Liver (tissue), 10 donors: ENCODE measurements at places on chromosomes 5 and 9. TPM values are rescaled to one million over a fixed set of nuclear protein-coding genes. Genes with fewer than 3 reads are reported as not detected.

GRCh38 chr9:90815183-90815943 is 13.7 kb downstream of the SYK start:
- no peaks in the 10 kb centered on the region for H3K36me3 ChIP-seq
- H3K4me1 ChIP-seq: no peaks in the 10 kb centered on the region
- no peak overlapping the region for H3K4me3 ChIP-seq
- no peaks in the 10 kb centered on the region for H3K27me3 ChIP-seq

- H3K27ac ChIP-seq: peak overlapping the region; percentile 85
- DNase-seq: no peak
- H3K36me3 ChIP-seq: peaks cover 3% of the 10 kb centered on the region
- peaks cover 60% of the 10 kb centered on the region for H3K4me1 ChIP-seq
These were observed 2.6 kb downstream of the DIAPH1 start for GRCh38 chr5:141615991-141616720.

DNA sequence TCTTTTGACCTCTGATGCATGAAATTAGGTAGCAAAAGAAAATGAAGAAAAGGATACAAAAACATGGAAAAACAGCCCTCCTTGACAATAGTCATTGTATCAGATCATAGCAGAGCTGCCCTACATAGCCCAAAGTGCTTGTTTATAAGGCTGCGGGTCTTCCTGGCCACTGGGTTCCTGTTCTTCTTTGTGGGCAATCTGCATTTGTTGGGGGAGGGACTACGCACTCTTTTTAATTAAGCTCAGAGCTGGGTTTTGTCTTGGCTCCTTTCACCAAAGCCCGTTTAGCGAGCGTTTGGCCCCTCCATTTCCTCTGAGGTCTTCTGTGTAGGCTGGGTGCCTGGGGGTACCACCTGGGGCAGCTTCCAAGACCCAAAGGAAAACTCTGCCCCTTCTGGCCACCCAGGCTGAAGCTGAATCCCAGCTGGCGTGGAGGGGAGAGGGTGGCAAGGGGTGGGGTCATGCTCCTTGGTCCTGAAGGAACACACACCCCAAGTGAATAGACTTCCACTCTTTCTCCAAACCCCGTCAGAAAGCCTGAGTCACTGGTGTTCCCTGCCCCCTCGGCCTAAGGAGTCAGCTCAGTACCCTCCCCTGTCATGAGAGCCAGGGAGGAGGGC is 6.5 kb upstream of the PAX5 start:
- no peak overlapping the region for H3K27ac ChIP-seq
- H3K36me3 ChIP-seq: no peaks in the 10 kb centered on the region
- peaks cover 22% of the 10 kb centered on the region for H3K27me3 ChIP-seq

Gene SPAG8
- total RNA-seq: 0.25 TPM

- no peak overlapping the region for H3K4me3 ChIP-seq
- DNase-seq: no peak
- H3K4me1 ChIP-seq: no peaks in the 10 kb centered on the region
- H3K27ac ChIP-seq: no peak overlapping the region
These were observed 72.7 kb downstream of the MTRR start for GRCh38 chr5:7941692-7942091.

Gene MAMDC4
- total RNA-seq: 8.1 TPM

GRCh38 chr5:25891691-25892090 is 1146.7 kb downstream of the CDH9 start:
- no peaks in the 10 kb centered on the region for H3K4me1 ChIP-seq
- H3K36me3 ChIP-seq: no peaks in the 10 kb centered on the region
- H3K27me3 ChIP-seq: no peaks in the 10 kb centered on the region
- DNase-seq: no peak
- H3K4me3 ChIP-seq: no peak overlapping the region

Gene HTR4
- 2.4 TPM for total RNA-seq

DNA sequence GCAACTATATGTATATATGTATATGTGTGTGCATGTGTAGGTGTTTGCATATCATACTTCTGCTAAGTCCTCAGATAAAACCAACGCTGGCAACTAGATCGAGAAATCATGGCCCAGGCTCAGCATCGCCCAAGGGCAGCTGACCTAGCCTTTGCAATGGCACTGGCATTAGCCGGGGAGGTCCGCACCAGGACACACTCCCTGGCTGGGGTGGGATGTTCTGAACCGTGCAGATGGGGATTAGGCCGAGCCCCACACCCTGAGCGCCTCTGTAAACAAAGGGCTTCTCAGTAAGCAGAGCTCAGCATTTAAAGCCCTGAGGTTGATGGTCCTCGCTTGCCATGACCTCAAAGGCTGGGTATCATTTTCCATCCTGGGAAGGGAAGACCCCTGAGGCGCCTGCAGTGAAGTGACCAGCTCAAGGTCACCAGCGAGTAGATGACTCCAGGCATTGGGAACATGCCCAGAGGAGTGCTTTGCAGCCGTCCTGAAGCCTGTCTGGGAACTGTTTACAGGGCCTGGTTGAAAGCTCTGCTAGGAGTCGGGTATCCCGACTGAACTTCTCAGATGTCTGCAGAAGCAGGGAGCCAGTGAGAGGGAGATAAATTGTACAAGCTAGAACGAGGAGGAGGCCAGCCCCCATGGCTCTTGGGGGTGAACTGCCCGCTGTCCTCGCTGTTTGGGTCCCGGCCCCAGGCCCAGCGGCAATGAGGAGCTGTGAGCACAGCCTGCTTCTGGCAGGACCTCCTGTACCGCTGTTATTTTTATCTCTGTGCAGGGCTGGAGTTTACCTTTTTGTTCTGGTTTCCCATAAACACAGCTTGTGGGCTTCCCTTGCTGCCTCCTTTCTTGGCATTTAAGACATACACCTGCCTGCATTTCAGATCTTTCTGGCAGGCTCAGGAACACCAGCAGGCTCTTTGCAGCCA is 18.4 kb downstream of the GADD45G start:
- H3K4me3 ChIP-seq: no peak overlapping the region
- H3K27me3 ChIP-seq: no peaks in the 10 kb centered on the region
- H3K4me1 ChIP-seq: peaks cover 14% of the 10 kb centered on the region
- no peak for DNase-seq

- DNase-seq: no peak
- H3K4me1 ChIP-seq: no peaks in the 10 kb centered on the region
- no peak overlapping the region for H3K27ac ChIP-seq
- H3K27me3 ChIP-seq: no peaks in the 10 kb centered on the region
- H3K4me3 ChIP-seq: no peak overlapping the region
These were observed 210.2 kb downstream of the FRMD3 start for GRCh38 chr9:83327750-83328622.

- H3K4me1 ChIP-seq: no peaks in the 10 kb centered on the region
- no peak overlapping the region for H3K4me3 ChIP-seq
- H3K36me3 ChIP-seq: no peaks in the 10 kb centered on the region
- no peak overlapping the region for H3K27ac ChIP-seq
- no peaks in the 10 kb centered on the region for H3K27me3 ChIP-seq
- no peak for DNase-seq
These were observed 28.6 kb upstream of the TAS2R1 start for GRCh38 chr5:9658706-9659105.

Gene SYK
- 15.4 TPM for total RNA-seq

Gene NNT
- total RNA-seq: 45.4 TPM

Gene OR1J2
- total RNA-seq: not detected

Gene CCNO
- total RNA-seq: not detected

Gene CERT1
- total RNA-seq: 25.1 TPM

Gene SMIM27
- total RNA-seq: 6.2 TPM

Gene SLC6A18
- not detected for total RNA-seq

DNA sequence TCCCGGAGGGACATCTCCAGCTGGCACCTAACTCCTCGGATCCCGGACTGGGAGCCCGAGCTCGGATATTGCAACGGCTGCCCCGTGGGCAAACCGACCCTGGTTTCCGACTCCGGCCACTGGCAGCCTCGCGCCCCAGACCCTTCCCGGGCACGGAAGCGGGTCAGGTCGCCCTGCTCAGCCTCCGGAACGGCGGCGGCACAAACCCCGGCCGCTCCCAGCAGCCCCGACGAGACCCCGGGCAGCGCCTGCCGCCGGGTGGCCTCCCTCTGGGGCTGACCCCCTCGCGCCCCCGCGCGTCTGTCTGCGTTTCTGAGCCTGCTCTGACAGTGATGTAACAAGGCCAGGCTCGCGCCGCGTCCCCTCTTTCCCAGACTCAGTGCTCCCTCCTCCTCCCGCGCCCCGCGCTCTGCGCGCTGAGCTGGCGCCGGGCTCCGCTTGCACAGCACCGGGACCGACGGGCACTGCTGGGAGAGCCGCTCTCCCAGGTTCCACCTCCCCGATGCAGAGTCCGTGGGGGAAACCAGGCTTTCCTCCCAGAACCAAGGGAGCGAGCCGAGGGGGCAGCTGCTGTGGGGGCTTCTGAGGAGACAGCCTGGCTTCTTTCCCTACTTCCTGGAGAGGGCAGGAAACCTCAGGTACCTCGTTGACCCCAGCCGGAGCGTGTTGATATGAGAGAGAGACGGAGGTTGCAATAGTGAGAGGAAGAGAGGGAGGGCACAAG is at the start of gene TMEM215:
TMEM215 (plus strand) TSS at position 373 of the 724 bp plus-strand sequence. CDS start 644 bp downstream, outside the sequence.
- H3K36me3 ChIP-seq: no peaks in the 10 kb centered on the region
- DNase-seq: no peak
- no peak within 1 kb of the TSS for H3K27ac ChIP-seq
- peaks cover 4% of the 10 kb centered on the region for H3K27me3 ChIP-seq
- H3K4me3 ChIP-seq: no peak within 1 kb of the TSS
- H3K4me1 ChIP-seq: peaks cover 8% of the 10 kb centered on the region

Gene ARID3C
- total RNA-seq: 2.2 TPM

Gene CENPP
- total RNA-seq: 1.7 TPM

DNA sequence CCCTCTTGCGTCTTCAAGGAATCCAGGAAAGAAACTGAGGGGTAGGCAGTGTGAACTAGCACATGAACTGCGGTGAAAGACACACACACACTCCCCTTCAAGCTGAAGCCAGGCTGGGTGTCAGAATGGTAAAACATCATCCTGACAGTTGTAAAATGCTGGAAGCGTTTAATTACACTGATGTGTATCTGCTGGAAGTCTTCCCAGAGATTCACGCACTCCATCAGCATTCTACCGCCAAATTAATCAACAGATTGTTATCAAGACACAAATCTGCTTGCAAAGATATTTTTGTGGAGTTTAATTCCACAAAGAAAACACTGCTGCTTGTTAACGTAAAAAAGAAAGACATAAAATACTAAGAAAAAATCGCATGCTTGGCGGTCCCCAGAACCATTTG is 241.0 kb upstream of the NFIL3 start:
- no peak for DNase-seq
- no peaks in the 10 kb centered on the region for H3K4me1 ChIP-seq
- H3K27me3 ChIP-seq: no peaks in the 10 kb centered on the region

DNA sequence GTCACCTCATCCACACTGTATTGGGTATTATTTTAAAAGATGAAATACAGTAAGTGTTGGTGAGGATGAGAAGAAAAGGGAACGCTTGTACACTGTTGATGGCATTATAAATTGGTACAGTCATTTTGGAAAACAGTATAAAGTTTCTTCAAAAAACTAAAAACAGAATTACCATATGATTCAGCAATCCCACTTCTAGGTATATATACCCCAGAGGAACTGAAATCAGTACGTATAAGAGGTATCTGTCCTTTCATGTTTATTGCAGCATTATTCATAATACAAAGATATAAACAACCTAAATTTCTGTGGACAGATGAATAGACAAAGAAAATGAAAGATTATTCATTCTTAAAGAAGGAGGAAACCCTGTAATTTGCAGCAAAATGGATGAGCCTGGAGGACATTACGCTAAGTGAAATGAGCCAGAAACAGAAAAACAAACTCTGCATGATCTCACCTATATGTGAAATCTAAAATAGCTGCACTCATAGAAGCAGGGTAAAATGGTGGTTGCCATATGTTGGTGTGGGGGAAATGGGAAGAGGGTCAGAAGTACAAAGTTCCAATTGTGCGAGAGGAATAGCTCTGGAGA is 191.6 kb downstream of the TRIM36 start:
- DNase-seq: no peak
- H3K4me3 ChIP-seq: no peak overlapping the region
- H3K36me3 ChIP-seq: no peaks in the 10 kb centered on the region
- no peaks in the 10 kb centered on the region for H3K4me1 ChIP-seq
- H3K27ac ChIP-seq: no peak overlapping the region

DNA sequence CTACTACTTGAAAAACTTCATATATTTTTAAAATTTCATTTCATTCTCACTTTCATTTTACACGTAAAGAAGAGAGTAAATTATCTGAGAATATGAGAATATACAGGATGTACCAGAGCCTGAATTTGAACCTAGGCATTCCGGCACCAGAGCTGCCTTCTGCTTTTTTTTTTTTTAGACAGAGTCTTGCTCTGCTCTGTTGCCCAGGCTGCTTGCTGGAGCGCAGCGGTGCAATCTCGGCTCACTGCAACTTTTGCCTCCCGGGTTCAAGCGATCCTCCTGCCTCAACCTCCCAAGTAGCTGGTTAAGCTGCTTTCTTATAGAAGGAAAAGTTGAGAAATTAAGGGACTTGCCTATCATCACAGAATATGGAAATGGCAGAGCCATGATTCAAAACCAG is 540.1 kb downstream of the EBF1 start:
- H3K27me3 ChIP-seq: no peaks in the 10 kb centered on the region
- DNase-seq: no peak
- no peak overlapping the region for H3K27ac ChIP-seq
- H3K4me1 ChIP-seq: no peaks in the 10 kb centered on the region
- H3K36me3 ChIP-seq: no peaks in the 10 kb centered on the region

DNA sequence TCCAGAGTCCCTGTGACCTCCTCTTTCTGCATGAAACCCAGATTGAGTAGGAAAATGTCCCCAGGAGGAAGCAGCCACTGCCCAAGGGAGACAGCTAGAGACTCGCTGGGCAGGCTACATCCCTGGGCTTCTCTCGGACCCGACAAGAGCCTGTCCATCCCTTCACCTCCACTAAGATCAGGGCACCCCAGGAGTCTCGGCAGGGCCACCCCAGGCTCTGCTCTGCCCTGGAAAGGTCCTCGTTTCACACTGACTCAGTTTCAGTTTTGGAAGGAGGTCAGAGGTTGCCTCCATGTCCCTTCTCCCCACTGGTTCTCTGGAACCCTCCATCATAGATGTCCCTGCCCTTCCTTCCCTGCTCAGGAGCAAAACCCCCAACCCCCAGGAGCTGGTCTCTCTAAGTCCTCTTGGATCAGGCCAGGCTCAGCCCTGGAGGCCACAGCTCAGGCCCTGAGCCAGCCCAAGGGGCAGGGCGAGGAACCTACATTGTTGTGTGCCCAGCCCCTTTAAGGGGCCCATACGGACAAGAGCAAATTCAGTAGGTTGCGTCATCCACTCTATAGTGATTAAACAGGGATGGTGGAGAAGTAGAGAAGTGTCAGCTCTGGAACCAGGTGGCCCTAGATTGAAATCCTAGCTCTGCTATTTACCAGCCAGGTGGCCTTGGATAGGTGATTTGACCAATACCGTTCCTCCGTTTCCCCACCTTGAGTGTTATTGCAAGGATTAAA is 37.4 kb downstream of the C9orf50 start:
- DNase-seq: no peak
- H3K27ac ChIP-seq: no peak overlapping the region
- H3K27me3 ChIP-seq: no peaks in the 10 kb centered on the region
- no peaks in the 10 kb centered on the region for H3K36me3 ChIP-seq
- H3K4me3 ChIP-seq: no peak overlapping the region
- H3K4me1 ChIP-seq: no peaks in the 10 kb centered on the region

Gene PCDHGA9
- total RNA-seq: 0.51 TPM

- H3K36me3 ChIP-seq: no peaks in the 10 kb centered on the region
- peak; percentile 57 for DNase-seq
- peaks cover 18% of the 10 kb centered on the region for H3K4me1 ChIP-seq
- H3K27me3 ChIP-seq: no peaks in the 10 kb centered on the region
- H3K27ac ChIP-seq: no peak overlapping the region
These were observed 2.2 kb upstream of the TSPAN17 start for GRCh38 chr5:176644878-176645670.

Gene CCNJL
- total RNA-seq: 0.84 TPM

Gene SLC23A1
- 17.5 TPM for total RNA-seq

Gene RNF183
- total RNA-seq: not detected

GRCh38 chr5:172612771-172613170 is 28.3 kb upstream of the NEURL1B start:
- H3K27ac ChIP-seq: no peak overlapping the region
- H3K4me1 ChIP-seq: no peaks in the 10 kb centered on the region
- H3K27me3 ChIP-seq: no peaks in the 10 kb centered on the region
- H3K36me3 ChIP-seq: no peaks in the 10 kb centered on the region

Gene SVEP1
- 7.5 TPM for total RNA-seq
